ENCODE measurements at places on chromosomes 16 and 17.

DNA sequence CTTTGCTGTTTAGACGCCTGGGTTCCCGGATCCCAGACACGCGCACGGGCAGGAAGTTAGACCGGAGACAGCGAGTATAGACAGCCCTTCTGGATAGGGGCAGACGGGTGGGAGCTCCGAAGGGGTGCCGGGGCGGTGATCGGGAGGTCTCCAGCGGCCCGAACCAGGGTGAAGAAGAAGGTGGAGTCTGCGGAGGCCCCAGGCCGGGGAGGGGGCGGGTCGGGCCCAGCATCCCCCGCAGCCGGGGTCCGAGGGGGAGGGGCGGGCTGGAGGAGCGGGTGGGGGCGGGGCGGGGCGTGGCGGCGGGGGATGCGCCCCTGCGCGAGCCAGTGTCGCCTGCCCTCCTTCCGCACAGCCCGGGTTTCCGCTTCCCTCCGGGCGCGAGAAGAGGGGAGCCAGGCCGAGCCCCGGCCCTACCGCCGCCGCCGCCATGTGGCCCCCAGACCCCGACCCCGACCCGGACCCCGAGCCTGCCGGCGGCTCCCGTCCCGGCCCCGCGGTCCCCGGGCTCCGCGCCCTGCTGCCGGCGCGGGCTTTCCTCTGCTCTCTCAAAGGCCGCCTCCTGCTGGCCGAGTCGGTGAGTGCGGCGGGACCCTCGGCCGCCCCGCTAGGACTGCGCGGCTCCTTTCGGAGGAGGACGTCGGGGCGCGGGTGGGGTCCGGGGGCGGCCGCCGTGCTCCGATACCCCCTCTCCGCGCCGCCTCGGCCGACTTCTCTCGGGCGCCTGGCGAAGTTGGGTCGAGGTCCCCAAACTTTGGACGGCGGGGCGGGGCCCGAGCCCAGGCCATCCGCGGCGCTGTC is at the start of gene CMTM3:
TSS of gene CMTM3 (plus strand) at position 329 of the 801 bp plus-strand sequence. CDS start at position 431, 102 bp downstream.
- DNase-seq, result peak; percentile 49

DNA sequence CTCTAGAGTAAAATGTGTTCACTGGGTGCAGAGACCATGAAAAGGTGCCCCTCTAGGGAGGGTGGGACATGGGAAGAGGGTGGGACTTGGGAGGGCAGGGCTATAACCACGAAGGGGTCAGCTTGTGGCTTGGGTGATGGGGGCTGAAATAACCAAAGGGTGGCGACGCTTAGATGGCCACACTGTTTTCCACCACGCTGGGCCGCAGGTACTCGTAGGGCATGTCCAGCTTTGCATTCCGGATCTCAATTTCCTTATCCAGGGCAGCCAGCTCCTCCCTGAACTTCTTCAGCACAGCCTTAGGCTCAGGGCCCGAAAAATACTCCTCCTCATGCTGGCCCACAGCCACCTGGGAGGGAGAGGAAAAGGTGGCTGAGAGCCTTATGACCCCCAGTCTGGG is 10.0 kb downstream of the ALOX15 start:
- DNase-seq, result no peak

- DNase-seq, result peak; percentile 77
Observed at GRCh38 chr17:7308625-7309433, 1.4 kb downstream of the EIF5A start.

GRCh38 chr16:55836158-55836611 is 3.3 kb upstream of the CES1 start:
- DNase-seq, result no peak

DNA sequence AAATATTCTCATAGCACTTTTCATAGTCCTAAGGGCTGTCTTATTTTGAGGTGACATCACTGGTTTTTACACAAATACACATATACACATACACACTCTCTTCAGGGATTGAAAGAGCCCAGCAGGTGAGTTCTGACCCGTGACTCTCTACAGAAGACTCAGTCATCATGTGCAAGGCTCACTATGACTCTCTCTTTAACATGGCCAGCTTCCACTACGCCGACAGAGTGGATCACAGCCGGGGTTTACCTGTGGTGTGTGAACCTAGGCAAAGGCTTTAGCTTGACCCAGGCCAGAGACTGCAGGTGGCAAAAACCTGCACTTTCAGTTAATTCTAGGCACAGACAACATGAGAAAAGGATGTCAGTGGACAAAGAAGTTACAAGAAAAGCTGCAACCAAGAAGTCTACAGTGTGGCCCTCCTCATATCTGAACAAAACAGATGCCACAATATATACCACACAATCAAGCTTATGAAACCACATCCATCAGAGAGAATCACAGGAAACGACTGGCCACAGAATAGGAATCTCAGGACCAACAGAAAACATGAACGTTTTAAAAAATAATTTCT is 56.5 kb downstream of the CYTH1 start:
- DNase-seq, result no peak

GRCh38 chr16:2095918-2096582 is 39.6 kb downstream of the PKD1 start:
- no peak for DNase-seq

GRCh38 chr17:31646642-31647041 is 212.4 kb downstream of the COPRS start:
- DNase-seq, result no peak

Measured in AG10803 (cell line).